ENCODE measurements at places on chromosomes 13 and 19.

DNA sequence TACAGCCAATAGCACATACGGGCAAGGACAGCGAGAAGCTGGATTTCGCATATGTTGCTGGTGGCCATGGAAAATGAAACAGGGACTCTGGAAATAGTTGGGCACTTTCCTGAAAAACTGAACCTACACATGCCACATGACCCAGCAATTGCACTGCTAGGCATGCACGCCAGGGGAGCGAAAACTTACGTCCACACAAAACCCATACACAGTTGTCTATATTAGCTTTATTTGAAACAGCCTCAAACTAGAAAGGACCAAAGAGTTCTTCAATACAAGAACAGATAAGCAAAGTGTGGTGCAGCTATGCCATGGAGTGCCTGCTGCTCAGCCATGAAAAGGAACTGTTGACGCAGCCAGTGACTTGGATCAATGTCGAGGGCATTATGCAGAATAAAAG lies 7.3 kb upstream of the SPACA7 start:
- no peak for DNase-seq

- no peak for DNase-seq
Measured at GRCh38 chr13:40583738-40584137, 82.7 kb downstream of the FOXO1 start.

DNA sequence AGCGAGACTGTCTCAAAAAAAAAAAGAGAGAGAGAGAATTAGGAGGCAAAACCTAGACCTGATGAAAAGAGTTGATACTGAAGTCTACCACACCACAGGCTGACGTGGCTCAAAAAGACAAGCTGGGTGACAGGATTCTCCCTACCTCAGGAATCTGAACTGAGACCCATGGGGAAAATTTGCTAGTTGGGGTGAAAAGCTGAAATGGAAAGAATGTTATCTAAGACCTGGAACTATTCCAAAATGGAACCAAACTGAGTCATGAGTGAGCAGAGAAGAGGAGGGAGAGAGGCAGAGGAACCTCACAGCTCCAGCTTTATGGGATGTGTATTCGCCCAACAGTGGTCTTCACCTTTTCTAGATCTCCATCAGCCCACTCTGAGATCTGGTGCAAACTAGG lies 11.7 kb downstream of the SMG9 start:
- no peak for DNase-seq

GRCh38 chr19:4379383-4380253 lies 20.7 kb downstream of the SH3GL1 start:
- DNase-seq: peak; percentile 77

DNA sequence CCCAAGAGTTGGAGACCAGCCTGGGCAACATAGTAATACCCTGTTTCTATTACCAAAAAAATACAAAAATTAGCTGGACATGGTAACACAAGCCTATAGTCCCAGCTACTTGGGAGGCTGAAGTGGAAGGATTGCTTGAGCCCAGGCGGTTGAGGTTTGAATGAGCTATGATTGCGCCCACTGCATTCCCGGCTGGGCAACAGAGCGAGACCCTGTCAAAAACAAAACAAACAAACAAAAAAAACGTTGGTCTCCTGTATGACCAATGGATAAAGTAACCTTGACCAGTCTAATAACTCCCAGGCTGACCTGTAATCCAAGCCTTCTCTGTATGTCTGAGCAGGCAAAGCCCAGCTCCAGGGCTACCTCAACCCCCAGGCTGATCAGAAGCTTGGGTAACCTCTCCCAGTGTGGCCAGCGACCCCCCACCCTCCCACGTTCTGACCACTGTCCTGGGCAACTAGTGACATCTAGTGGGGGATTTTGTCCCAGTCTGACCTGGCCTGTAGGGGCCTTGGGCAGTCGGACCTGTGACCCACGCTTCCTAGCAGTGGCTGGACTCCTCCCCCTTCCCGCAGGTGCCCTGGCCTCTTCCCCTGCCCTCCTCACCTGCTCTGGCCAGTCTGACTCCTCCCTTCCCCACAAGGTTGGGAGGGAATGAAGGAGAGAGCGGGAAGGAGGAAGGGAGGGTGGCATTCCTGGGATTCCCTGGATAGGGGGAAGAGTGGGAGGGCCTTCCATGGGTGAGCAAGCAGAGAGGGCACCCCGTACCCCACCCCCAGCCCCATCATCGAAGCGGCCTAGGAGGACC lies 1.0 kb upstream of the BCAM start:
- no peak for DNase-seq

- no peak for DNase-seq
Measured at GRCh38 chr19:39438270-39438934, 2.7 kb upstream of the RPS16 start.

GRCh38 chr19:4556597-4557127 lies 2.8 kb downstream of the SEMA6B start:
- DNase-seq: no peak

GRCh38 chr19:17402982-17403855 lies 2.2 kb downstream of the BST2 start:
- no peak for DNase-seq

All from GM06990 (cell line).